CD8-positive, alpha-beta memory T cell (primary cell): ENCODE measurements at places on chromosomes 7 and 10. TPM values are rescaled to one million over a fixed set of nuclear protein-coding genes. Genes with fewer than 3 reads are reported as not detected.

GRCh38 chr7:133389727-133390126 is 136.8 kb downstream of the EXOC4 start:
- H3K27me3 ChIP-seq, result no peaks in the 10 kb centered on the region
- H3K36me3 ChIP-seq, result no peaks in the 10 kb centered on the region
- no peak overlapping the region for H3K27ac ChIP-seq
- no peak for DNase-seq
- no peaks in the 10 kb centered on the region for H3K4me1 ChIP-seq
- H3K4me3 ChIP-seq, result no peak overlapping the region

DNA sequence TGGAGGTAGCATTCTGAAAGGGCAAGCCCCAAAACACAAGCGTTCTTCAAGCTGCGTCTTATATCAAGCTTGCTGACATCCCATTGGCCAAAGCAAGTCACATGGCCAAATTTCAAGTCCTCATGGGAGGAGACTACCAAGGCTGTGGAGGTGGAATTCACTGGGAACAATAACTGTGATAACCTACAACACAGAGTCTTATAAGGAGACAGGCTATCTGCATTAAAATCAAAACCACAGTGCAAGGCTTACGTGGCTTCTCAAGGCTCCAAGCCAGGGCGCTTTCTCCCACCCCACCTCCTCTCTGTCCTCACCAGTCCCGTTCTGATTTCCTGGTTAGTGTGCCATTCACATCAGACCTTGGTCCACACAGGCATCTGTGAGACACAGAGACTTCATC is 39.4 kb downstream of the ADRB1 start:
- no peak for DNase-seq
- no peak overlapping the region for H3K4me3 ChIP-seq

GRCh38 chr10:63431962-63432797 is 33.6 kb downstream of the JMJD1C start:
- no peaks in the 10 kb centered on the region for H3K27me3 ChIP-seq
- peaks cover 4% of the 10 kb centered on the region for H3K4me1 ChIP-seq
- H3K36me3 ChIP-seq, result no peaks in the 10 kb centered on the region
- H3K4me3 ChIP-seq, result no peak overlapping the region
- no peak for DNase-seq
- H3K27ac ChIP-seq, result no peak overlapping the region

DNA sequence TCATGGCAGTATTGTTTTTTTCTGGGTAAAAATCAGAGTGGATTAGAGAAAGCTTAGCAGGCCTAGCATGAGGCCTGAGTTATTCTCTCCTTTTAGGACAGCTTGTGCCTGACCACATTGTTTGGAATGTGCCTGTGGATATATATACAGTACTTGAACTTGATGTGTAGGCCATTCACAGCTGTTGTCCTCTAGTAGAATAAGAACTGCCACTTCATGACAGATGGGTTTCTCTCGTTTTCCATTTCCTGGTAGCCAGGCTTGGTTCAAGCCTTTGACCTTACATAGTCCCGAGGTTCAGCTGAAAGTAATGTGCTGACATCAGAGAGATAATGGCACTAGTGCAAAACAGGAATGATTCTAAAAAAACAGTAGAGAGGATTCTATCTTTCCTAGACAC is 473.9 kb downstream of the AUTS2 start:
- no peak overlapping the region for H3K4me3 ChIP-seq
- no peaks in the 10 kb centered on the region for H3K4me1 ChIP-seq
- no peak overlapping the region for H3K27ac ChIP-seq
- H3K27me3 ChIP-seq, result no peaks in the 10 kb centered on the region
- DNase-seq, result no peak
- no peaks in the 10 kb centered on the region for H3K36me3 ChIP-seq

- peak within 1 kb of the TSS; percentile 83 for H3K4me3 ChIP-seq
- no peaks in the 10 kb centered on the region for H3K36me3 ChIP-seq
- peak; percentile 85 for DNase-seq
- no peaks in the 10 kb centered on the region for H3K27me3 ChIP-seq
- peak within 1 kb of the TSS; percentile 90 for H3K27ac ChIP-seq
Observed at GRCh38 chr7:99374111-99375064, at the start of gene ARPC1B. TSS of gene ARPC1B (plus strand) at chr7:99374730. CDS start at chr7:99385715, 10,985 bp downstream.

- H3K27ac ChIP-seq, result no peak overlapping the region
- H3K36me3 ChIP-seq, result peaks cover 25% of the 10 kb centered on the region
- no peak overlapping the region for H3K4me3 ChIP-seq
- H3K4me1 ChIP-seq, result peaks cover 36% of the 10 kb centered on the region
- no peak for DNase-seq
- H3K27me3 ChIP-seq, result no peaks in the 10 kb centered on the region
Observed at GRCh38 chr7:44755698-44756627, 7.3 kb downstream of the ZMIZ2 start.

- no peak overlapping the region for H3K4me3 ChIP-seq
- H3K27me3 ChIP-seq, result no peaks in the 10 kb centered on the region
- DNase-seq, result no peak
- H3K36me3 ChIP-seq, result no peaks in the 10 kb centered on the region
- H3K27ac ChIP-seq, result no peak overlapping the region
Observed at GRCh38 chr7:34096198-34096651, 190.9 kb downstream of the BMPER start.

DNA sequence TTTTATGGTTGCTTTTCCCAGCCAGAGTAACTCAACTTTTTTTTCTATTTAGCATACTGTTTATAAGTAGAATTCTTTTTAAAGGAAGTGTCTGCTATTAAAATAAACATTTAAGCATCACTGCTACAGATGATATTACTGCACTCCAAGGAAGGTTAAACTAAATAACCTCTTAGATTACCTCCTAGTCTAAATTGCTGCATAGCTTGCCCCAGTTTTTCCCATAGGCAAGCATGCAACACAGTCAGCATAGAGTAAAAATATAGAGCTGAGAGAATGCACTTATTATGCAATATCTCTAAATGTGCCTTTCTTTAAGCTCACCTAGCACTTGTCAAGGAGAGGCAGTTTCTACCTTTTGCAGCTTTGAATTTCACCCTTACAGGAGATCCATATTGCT is 1392.4 kb upstream of the CELF2 start:
- H3K4me3 ChIP-seq, result no peak overlapping the region
- no peaks in the 10 kb centered on the region for H3K36me3 ChIP-seq
- H3K4me1 ChIP-seq, result no peaks in the 10 kb centered on the region
- no peak overlapping the region for H3K27ac ChIP-seq
- no peak for DNase-seq

Gene PTEN
- total RNA-seq, result 49.5 TPM

Gene CYP2C19
- total RNA-seq, result not detected

Gene CDC14C
- not detected for total RNA-seq

DNA sequence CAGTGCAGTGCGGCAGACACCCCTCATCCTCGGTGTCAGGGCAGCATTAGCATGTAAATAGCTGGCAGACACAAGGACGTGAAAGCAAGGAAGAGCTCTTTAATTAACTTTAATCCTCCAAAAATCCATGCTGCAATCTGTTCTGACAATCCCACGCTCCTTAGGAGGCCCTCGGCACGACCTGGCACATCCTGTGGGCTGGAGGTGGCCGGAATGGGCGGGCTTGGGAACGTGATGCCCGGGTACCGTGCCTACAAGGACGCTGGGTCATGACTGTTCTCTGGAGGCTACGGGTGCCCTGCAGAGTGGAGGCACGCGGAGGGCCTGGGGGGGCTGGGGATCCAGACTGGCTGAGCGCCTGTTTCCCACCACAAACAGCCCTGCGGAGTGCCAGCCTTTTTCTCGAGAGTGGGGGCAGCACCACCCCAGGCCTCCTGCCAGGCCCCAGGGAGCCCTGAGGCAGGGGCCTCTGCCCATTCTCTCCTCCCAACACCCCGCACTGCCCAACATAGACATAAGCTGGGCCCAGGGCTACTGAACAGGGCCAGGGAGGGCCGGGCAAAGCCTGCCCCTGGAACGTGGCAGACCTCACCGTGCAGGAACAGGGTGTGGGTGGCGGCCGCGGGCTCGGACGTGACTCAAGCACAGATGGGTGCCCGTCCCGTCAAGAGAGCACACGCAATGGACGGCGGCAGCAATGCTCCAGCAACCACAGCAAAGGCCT is 189.3 kb downstream of the MAD1L1 start:
- H3K4me3 ChIP-seq, result no peak overlapping the region
- H3K36me3 ChIP-seq, result no peaks in the 10 kb centered on the region
- DNase-seq, result no peak
- H3K27me3 ChIP-seq, result no peaks in the 10 kb centered on the region
- H3K4me1 ChIP-seq, result peaks cover 30% of the 10 kb centered on the region

Gene FANK1
- total RNA-seq, result 0.44 TPM

Gene TAF6
- total RNA-seq, result 82.3 TPM

Gene STEAP2
- not detected for total RNA-seq

GRCh38 chr7:35430547-35431153 is 176.8 kb upstream of the TBX20 start:
- no peaks in the 10 kb centered on the region for H3K36me3 ChIP-seq
- H3K27ac ChIP-seq, result no peak overlapping the region
- no peak for DNase-seq
- no peaks in the 10 kb centered on the region for H3K4me1 ChIP-seq

DNA sequence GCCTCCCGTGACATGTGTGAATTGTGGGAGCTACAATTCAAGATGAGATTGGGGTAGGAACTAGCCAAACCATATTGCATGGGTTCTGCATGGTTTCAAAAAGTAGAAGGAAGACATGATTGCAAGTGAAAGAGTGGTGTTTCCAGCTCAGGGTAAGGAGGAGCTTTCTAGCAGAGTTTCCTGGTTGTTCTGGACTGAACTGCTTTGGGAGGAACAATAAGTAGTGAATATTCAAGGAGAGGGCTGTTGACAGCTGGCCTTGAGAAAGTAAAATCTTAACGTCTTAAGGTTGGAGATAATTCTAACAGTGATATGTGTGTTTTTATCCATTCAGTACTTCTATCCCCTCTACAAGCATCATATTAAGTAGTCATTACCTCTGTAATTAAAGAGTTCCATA is 62.2 kb upstream of the PRKG1 start:
- H3K36me3 ChIP-seq, result no peaks in the 10 kb centered on the region
- no peak overlapping the region for H3K27ac ChIP-seq

Gene SAP25
- 13.9 TPM for total RNA-seq

GRCh38 chr7:75691793-75692543 is 46.8 kb downstream of the HIP1 start:
- H3K4me1 ChIP-seq, result no peaks in the 10 kb centered on the region
- H3K27ac ChIP-seq, result no peak overlapping the region
- DNase-seq, result no peak
- no peaks in the 10 kb centered on the region for H3K27me3 ChIP-seq
- H3K36me3 ChIP-seq, result no peaks in the 10 kb centered on the region

Gene PTPRE
- 29.5 TPM for total RNA-seq

Gene HOXA10
- not detected for total RNA-seq

- H3K4me1 ChIP-seq, result no peaks in the 10 kb centered on the region
- no peak for DNase-seq
- no peak overlapping the region for H3K4me3 ChIP-seq
- H3K36me3 ChIP-seq, result no peaks in the 10 kb centered on the region
Observed at GRCh38 chr10:36669615-36670352, 455.6 kb upstream of the ANKRD30A start.

- H3K27me3 ChIP-seq, result no peaks in the 10 kb centered on the region
- H3K4me3 ChIP-seq, result no peak overlapping the region
- H3K4me1 ChIP-seq, result no peaks in the 10 kb centered on the region
- H3K36me3 ChIP-seq, result no peaks in the 10 kb centered on the region
- no peak overlapping the region for H3K27ac ChIP-seq
Observed at GRCh38 chr7:17071866-17072265, 190.1 kb upstream of the AGR3 start.

Gene SPDYE6
- not detected for total RNA-seq

DNA sequence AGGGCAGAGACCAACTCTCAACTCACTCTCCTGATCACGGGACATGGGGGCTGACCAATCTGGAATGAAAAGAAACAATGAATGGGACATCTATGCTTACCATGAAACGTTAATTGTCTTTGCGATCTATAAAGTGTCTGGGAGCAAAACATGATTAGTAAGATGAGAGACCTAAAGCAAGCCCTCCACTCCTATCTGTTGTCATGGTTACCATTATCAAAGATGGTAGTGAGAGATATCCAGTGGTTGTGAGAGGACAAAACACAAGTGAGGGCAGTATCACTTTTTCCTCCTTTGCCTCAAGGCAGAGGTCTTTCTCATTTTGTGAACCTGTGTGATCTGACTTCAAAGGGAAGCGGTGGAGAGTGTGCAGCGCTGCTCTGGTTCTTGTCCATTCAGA is 130.1 kb downstream of the LSM5 start:
- H3K27me3 ChIP-seq, result no peaks in the 10 kb centered on the region
- no peak overlapping the region for H3K4me3 ChIP-seq
- no peak for DNase-seq

GRCh38 chr10:130018265-130018664 is 54.2 kb upstream of the EBF3 start:
- no peak for DNase-seq
- H3K36me3 ChIP-seq, result no peaks in the 10 kb centered on the region
- H3K4me1 ChIP-seq, result no peaks in the 10 kb centered on the region
- H3K27me3 ChIP-seq, result no peaks in the 10 kb centered on the region
- H3K4me3 ChIP-seq, result no peak overlapping the region
- no peak overlapping the region for H3K27ac ChIP-seq

- H3K36me3 ChIP-seq, result no peaks in the 10 kb centered on the region
- no peak overlapping the region for H3K27ac ChIP-seq
- H3K27me3 ChIP-seq, result no peaks in the 10 kb centered on the region
- H3K4me1 ChIP-seq, result peaks cover 16% of the 10 kb centered on the region
- H3K4me3 ChIP-seq, result no peak overlapping the region
- DNase-seq, result no peak
Observed at GRCh38 chr7:8051998-8052397, 83.4 kb downstream of the GLCCI1 start.
